Activated T-cell treated with anti-CD3 and anti-CD28 coated beads, Interleukin-2, amount 50 U/mL, for 72 hours (primary cell): ENCODE measurements at places on chromosomes 4 and X. TPM values are rescaled to one million over a fixed set of nuclear protein-coding genes. Genes with fewer than 3 reads are reported as not detected.

DNA sequence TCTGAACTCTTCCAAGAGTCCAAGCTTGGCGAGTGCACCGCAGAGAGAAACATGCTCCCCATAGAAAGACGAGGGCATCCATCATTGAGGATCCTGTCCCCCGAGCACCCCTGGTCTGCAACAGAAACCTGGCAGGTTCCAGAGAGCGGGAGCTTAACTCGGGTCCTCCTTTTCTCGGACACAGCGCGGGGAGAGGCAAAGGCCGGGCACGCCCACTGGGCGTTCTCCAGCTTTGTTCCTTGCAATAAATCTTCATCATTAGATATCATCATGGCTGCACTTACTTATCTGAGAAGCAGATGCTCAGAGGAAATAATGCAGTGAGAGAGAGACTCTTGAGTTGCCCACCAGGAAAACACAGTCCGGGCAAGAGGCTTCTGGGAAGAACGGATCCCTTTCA lies 90.1 kb upstream of the PSAPL1 start:
- DNase-seq: no peak

DNA sequence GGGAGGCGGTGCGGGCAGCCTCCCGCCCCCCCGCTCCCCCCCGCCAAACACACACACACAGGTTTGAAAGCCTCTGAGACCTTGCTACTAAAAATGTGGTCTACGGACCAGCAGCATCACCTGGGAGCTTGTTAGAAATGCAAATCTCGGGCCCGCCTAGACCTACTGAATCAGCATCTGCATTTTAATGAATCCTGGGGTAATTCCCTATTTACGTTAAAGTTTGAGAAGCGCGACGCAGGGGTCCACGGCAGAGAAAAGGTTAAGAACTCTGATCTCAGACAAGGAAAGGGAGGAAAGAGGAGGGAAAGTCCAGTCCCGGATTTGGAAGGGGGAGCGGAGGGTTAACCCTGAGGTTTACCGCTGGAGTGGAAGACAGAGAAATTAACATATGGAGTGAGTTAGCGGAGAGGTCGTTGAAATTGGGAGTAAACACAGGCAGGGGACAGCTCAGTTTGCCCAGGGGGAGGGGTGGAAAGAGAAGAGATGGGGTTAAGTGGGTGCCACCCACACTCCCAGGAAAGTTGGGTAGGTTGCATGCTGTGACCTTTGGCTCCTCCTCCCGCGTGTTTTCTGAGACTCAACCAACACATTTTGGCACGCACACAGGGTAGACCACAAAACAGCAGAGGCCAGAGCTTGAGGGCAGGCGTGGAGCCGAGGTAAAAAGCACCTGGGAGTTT lies 483.6 kb downstream of the BCOR start:
- peak; percentile 86 for DNase-seq

Gene DAPP1
- 40.7 TPM for total RNA-seq

Gene LONRF3
- 1.6 TPM for total RNA-seq

GRCh38 chr4:47213971-47214370 lies 182.6 kb downstream of the GABRB1 start:
- no peak for DNase-seq

DNA sequence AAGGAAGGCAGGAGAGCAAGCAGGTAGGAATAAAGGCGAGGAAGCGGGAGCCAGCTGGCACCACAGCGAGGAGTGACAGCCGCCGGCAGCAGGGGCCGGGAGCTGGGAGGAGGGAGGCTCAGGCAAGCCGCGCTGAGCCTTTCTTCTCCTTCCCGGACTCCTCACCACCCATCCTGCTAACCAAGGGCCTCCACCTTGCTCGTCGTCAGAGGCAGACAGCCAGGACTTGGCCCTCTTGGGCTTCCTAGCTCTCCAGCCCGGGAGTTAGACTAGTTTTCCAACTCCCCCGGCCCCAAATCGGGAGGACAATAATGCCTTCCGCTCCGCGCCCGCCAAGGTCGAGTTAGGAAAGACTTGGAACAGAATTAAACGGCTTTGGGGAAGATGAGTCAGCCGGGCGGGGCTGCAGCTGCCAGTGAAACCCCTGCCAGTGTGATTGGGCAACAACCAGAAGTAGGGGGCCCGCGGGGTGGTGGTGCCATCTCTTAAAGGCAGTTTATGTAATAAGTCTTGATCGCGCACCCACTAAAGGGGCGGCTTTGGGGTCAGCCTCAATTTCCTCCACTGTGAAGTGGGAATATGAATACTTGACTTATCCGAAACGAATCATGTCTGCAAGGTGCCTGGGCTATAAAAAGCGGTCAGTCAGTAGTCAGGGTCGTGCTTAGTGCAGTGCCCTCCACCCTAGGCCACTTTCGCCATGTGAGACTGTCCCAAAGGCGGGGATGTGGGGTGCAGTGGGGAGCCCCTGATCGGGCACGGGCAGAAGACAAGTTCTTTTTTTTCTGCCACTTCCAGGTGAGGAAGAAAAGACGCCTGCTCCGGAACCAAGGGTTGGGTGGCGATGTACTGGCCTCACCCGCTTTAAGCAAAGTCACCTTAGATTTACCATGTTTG lies 6.7 kb upstream of the HSD17B10 start:
- peak; percentile 38 for DNase-seq

DNA sequence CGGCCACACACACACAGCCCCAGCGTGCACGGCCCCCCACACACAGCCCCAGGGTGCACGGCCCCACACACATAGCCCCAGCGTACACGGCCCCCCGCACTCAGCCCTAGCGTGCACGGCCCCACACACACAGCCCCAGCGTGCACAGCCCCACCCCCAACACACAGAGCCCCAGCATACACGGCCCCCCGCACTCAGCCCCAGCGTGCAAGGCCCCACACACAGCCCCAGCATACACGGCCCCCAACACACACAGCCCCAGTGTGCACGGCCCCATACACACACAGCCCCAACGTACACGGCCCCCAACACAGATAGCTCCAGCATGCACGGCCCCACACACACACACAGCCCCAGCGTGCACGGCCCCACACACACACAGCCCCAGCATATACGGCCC lies 17.6 kb downstream of the GAK start:
- DNase-seq: no peak

Gene CBR4
- total RNA-seq: 24.4 TPM

GRCh38 chr4:176638992-176639391 lies 153.7 kb downstream of the VEGFC start:
- DNase-seq: no peak

DNA sequence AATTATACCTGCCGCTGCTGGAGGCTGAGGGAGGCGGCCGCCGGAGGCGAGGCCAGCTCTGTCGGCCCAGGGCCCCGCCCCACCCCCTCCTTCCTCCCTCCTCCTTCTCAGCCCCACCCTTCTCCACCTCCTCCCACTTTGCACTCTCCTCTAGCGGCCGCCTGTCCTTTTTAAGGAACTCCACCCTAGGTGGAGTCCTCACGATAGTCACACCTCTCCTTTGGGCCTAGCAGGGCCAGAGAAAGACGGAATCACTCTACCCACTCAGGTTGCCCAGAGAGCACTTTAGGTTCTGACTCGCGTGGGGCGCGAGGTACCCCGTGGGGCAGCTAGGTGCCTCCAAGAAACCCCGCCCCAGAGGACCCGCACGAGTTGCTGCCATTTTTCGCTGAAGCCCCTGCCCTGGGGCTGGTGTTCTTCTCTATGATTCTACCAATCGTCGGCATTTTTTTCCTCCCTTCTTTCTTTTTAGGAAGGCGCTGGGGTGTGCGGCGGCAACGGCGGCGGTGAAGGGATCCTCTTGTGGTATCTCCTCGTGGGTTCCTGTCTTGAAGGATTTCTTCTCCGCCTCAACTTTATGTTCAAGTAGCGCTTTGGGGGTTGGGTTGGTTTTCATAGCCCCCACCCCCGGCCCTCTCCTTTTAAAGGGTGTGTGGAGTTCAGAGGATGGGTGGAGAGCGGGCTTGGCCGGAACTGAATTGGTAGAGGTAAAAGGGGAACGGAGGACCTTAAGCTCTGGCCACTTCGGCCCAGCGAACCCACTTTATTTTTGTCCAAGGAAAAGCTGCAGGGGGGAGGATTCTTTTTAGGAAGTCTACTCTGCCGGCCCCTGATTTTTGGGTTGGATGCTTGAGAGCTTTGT lies at the start of gene KLF8:
Gene KLF8 (plus strand): TSS at position 136 of the 862 bp plus-strand sequence. CDS start 979 bp downstream, outside the sequence.
- peak; percentile 32 for DNase-seq

DNA sequence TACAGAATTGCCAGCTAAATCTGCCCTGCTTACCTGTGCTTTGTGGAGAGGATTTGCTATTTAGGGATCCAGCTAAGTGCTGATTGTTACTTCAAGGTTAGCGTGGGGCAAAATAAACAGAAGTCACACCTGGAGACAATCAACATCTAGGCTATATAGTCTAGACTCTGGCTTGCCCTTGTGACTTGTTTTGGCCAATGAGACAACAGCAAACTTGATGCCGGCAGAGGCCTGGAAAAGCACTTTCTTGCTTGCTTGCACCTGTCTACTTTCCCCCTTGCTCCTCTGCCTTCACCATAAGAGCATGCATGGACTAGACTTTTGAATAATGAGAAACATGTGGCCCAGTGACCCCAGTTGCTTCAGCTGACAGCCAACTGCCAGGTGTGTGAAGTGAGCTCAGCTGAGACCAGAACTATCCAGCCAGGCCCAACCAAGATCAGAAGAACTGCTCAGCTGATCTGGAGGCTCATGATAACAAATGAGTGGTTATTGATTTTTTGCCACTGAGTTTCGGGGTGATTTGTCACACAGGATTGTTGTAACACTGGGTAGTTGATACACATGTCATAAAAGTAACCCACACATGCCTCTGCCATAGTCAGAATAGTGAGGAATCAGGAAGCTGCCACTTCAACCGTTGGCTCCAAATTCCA lies 164.4 kb downstream of the RBMX2 start:
- no peak for DNase-seq

GRCh38 chr4:118964891-118965411 lies 76.3 kb downstream of the SYNPO2 start:
- no peak for DNase-seq

DNA sequence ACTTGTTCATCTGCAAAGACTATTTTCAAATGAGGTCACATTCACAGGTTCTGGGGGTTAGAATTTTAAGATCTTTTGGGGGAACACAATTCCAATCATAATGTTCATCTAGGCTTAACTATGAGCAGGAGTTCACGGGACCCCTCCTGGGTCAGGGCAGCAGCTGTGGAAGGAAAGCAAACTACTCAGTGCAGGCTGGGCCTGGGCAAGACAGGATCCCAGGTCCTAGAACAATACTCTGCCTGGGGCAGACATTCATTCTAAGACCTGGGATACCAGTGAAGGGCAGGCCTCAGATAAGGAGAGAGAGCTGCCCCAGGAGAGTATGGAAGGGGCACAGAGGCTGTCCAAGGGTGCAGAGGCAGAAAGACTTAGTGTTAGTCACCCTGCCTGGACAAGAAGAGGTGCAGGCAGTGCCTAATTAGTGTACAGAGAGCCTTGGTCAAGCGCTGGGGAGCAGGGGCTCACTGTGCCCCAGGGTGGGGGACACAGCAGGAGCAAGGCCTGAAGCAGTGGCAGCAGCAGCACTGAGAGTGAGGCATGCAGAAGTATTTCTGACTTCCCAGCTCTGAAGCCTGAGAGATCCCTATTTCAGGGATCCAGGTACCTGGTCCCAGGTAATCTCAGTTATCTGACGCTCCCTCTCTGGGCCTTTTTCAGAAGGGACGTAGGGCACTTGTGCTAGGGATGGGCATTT lies 123.0 kb upstream of the MAMLD1 start:
- no peak for DNase-seq

GRCh38 chr4:140764785-140765392 lies 8.7 kb upstream of the TBC1D9 start:
- DNase-seq: no peak

DNA sequence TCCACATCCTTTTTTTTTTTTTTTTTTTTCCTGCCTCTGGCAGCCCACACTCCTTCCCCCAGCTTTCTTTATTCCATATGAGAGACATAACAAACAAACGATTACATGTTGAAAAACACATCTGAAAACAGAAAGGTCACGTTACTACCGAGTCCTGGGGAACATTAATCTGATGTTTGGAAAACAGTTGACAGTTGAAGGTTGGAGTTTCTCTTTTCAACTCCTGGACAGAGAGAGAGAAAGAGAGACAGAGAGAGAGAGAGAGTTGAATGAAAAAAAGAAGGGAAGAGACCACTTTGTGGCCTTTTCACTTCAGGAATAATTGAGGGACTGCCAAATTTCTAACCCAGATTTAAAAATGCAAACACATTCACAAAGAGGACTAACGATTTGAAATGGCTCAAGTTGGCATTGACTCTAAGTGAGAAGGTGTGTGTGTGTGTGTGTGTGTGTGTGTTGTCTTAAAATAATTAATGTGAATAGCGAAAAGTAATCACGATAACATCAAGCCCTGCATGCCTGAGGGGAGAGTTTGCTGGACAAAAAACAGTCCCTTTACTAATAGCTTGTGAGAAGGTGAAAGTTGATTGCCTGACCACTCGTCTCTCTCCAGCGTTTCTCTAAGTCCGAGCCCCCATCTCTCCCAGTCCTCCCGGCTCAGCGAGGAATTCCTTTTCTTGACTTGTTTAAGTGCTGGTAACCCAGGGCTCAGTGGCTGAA lies 67.3 kb downstream of the FBXO8 start:
- no peak for DNase-seq

Gene NWD2
- total RNA-seq: not detected

- no peak for DNase-seq
Measured at GRCh38 chr4:20625426-20625825, 74.8 kb upstream of the PACRGL start.

DNA sequence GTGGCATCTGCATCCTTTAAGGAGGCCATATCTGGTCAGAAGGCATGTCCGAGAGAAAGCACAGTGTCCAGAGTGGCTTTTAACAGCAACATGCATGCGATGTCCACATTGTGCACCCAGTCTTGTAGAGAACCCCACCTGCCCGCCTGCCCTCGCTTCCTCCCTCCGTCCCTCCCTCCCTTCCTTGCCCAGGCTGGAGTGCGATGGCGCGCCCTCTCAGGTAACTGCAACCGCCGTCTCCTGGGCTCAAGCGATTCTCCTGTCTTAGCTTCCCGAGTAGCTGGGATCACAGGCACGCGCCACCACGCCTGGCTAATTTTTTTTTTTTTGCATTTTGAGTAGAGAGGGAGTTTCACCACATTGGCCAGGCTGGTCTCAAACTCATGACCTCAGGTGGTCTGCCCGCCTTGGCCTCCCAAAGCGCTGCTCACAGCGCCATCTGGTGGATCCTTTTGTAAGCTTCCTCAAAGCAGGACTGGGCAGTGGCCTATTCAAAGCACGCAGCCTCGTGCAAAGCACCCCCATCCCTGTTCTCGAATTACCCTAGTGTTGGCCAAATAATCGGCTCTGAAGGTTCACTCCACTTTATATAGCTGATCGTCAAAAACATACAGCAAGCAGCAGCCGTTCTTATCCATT lies 15.0 kb downstream of the BRCC3 start:
- DNase-seq: peak; percentile 47

GRCh38 chr4:185576962-185577950 lies 41.9 kb upstream of the PDLIM3 start:
- no peak for DNase-seq

DNA sequence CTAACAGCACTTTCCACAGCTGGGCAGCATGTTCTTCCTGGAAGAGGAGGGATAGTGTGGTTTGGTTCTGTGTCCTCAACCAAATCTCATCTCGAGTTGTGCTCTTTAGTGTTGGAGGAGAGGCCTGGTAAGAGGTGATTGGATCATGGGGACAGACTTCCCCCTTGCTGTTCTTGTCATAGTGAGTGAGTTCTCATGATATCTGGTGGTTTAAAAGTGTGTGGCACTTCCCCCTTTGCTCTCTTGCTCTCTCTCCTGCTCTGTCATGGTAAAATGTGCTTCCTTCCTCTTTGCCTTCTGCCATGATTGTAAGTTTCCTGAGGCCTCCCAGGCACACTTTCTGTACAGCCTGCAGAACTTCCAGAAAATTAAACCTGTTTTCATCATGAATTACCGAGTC lies 133.7 kb upstream of the NDP start:
- DNase-seq: no peak

Gene PDGFRA
- total RNA-seq: 0.43 TPM

GRCh38 chr4:105042451-105042850 lies 104.2 kb upstream of the TET2 start:
- no peak for DNase-seq

- peak; percentile 63 for DNase-seq
Measured at GRCh38 chrX:154436983-154437752, at the start of gene GDI1. GDI1 (plus strand) TSS chrX:154437154; CDS start chrX:154437255, 101 bp downstream.
